Activated T-helper 9 cell treated with anti-CD3 and anti-CD28 coated beads, Interleukin-2, amount 50 U/mL, for 16 hours (primary cell): ENCODE measurements at places on chromosomes 7 and 10.

- DNase-seq, result no peak
These were observed 70.4 kb downstream of the FAM171A1 start for GRCh38 chr10:15300697-15301096.

GRCh38 chr7:31948029-31948428, 122.2 kb downstream of the PDE1C start:
- no peak for DNase-seq

DNA sequence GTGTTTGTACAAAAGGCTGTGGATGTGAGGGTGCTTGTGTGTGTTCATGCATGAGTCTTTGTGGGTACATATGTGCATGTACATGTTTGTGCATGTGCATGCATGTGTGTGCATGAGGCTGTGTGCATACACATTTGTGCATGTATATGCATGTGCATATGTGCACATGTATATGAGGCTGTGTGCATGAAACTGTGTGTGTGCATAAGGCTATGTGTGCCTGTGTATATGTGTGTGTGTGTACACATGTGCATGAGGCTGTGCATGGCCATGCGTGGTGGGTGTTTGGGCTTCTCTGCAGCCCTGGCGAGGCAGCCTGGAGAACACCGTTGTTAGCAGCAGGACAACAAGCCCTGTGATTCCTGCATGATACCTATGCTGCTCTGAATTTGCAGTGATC, 207.7 kb upstream of the ADCY1 start:
- no peak for DNase-seq

GRCh38 chr7:143171697-143172096, 11.5 kb upstream of the TAS2R39 start:
- no peak for DNase-seq

DNA sequence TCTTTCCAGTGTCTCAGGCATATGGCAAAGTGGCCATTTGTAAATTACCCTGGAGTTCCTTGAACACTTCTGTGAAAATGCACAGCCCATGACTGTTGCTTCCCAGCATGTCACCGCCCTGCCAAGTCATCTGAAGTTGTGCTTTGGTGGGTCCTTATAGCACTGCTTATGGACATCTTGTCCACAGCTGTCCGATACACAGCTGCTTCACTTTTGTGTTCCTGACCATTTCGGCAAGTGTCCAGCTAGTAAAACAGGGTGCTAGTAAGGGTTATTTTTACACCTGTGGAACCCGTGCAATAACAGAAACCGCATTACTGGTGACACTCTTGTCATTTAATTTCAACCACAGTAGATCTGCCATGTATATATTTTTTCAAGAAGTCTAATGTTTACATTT, 29.7 kb downstream of the PIP4K2A start:
- DNase-seq, result no peak

DNA sequence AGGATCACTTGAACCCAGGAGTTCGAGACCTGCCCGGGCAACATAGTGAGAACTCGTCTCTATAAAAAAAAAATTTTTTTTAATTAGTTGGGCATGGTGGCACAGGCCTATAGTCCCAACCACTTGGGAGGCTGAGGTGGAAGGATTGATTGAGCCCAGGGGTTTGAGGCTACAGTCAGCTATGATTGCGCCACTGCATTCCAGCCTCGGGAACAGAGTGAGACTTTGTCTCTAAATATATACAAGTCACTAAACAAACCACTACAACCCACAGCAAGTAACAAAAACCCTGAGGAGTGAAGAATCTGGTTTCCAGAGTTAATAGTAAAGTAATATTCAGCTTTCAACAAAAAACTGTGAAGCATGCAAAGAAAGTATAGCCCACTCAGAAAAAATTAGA, 32.7 kb upstream of the HHEX start:
- no peak for DNase-seq

GRCh38 chr10:63630931-63631680, 109.9 kb downstream of the REEP3 start:
- DNase-seq, result no peak

GRCh38 chr10:106312087-106312486, 852.4 kb downstream of the SORCS1 start:
- no peak for DNase-seq

GRCh38 chr7:1253681-1254181, 21.1 kb downstream of the UNCX start:
- no peak for DNase-seq

GRCh38 chr10:128612631-128613030, 486.4 kb upstream of the MKI67 start:
- no peak for DNase-seq

GRCh38 chr10:109743146-109743545, 180.2 kb downstream of the XPNPEP1 start:
- no peak for DNase-seq

DNA sequence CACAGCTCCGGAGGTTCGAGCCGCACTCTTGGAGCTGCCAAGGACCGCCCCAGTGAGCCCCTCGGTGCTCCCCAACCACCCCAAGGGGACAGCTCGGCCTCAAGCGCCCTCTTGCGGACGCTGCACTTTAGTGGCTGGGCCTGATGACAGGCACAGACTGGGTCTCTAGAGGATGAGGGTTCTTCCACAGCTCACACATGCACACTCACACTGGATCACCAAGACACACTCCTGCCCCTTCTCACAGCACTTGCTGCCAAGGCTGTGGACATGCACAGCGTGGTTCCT, 2.1 kb downstream of the RET start:
- DNase-seq, result no peak

DNA sequence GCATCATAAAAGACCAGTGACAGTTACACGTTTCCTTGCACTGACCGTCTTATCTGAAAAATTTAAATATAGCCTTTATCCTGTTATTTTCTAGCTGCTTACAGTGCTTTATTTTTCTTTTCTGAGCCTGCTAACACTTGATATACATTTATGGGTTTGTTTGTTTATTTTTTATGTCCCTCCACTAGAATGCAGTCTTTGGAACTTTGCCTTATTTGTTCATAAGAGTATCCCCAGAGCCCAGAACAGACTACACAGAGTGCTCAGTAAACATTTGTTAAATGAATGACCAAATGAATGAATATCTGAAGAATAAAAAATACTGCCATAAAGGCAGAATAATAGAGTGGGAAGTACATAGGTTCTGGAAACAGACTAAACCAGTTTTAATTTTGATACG, 202.3 kb upstream of the LRRN3 start:
- DNase-seq, result no peak

DNA sequence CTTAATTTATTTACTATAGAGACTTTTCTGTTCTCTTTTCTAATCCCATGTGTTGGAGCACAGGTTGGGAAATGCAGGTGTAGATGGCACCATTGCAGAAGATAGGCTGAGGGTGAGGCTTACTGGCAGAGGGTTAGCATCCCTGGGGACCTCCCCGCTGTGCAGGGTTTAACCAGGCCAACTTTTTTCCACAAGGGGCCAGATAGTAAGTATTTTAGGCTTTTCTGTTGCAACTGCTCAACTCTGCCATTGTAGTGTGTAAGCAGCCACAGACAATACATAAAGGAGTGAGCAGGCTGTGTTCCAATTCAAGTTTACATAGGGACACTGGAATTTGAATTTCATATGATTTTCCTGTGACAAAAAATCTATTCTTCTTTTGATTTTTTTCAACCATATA, 34.6 kb upstream of the AOAH start:
- no peak for DNase-seq

GRCh38 chr7:121390617-121391016, 5.5 kb downstream of the FAM3C start:
- DNase-seq, result no peak

DNA sequence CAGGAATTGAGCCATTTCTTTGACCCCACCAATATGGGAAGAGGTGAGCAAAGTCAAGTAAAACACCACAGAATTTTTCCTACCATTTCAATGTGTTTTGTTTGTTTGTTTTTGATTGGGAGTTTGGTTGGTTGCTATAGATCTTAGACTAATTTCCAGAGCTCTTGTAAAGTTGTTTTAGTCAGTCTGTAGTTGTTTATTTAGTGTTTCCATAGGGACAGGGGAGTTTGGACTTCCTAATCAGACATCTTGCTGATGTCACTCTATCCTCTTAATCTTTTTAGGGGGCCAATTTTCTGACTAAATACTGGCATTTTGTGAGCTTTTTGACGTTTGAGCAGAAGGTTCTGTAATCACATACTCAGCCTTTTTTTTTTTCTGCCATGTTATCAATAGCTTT, 266.9 kb downstream of the ABCA13 start:
- no peak for DNase-seq

DNA sequence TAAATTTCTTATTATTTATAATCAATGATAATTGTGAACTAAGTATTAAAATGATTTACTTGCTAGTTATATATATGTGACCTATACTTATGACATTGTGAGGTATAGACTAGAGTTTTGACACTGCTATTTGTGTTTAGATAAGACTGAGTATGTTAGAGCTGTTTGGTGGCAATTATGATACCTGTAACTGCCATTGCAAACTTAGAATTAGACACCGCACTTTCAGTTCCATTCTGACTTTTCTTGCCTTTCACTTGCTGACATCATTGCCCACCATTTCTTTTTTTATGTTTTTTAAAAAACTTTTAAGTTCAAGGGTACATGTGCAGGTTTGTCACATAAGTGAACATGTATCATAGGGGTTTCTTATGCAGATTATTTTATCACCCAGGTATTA, 214.5 kb downstream of the MBL2 start:
- DNase-seq, result no peak

DNA sequence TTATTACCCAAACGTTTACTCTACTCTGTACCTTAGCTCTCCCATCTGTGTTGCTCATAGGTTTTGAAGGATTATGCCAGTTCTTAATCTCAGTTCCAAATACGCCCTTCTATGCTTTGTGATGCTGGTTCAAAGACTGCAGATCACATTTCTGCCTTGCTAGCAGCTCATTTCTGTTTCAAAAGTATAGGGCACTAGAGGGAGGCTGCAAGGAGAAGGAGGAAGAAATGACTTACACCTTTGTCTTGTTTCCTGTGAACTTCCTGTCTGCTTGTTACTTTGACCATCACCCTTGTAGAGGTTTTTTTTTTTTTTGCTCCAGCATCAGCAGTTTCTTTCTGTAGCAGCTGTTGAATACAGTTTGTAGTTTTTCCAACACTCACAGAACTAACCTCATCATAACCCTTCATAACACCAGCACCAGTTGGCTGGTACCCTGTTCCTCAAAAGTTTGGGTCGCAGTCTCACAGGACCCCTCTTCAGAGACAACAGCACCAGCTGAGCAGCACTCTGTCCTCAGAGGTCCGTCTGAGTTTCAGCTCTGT, 16.5 kb downstream of the SLK start:
- no peak for DNase-seq

DNA sequence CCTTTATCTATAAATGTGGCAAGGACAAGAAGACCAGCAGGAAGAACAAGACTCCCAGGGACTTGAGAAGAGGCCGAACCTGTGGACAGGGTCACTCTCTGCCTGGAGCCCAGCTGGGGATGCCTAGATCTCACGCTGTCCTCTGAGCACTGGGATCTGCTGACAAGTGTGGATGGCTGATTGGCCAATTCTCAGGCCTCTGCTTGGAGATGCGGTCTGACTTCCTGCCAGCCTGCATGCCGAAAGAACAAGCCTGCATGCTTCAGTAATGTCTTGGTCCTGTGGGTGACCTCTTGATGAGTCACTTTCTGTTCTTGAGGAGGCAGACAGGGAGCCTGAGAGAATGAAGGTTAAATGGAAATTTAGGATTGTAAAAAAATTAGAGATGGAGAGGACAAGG, 84.7 kb downstream of the TMEM178B start:
- DNase-seq, result no peak

DNA sequence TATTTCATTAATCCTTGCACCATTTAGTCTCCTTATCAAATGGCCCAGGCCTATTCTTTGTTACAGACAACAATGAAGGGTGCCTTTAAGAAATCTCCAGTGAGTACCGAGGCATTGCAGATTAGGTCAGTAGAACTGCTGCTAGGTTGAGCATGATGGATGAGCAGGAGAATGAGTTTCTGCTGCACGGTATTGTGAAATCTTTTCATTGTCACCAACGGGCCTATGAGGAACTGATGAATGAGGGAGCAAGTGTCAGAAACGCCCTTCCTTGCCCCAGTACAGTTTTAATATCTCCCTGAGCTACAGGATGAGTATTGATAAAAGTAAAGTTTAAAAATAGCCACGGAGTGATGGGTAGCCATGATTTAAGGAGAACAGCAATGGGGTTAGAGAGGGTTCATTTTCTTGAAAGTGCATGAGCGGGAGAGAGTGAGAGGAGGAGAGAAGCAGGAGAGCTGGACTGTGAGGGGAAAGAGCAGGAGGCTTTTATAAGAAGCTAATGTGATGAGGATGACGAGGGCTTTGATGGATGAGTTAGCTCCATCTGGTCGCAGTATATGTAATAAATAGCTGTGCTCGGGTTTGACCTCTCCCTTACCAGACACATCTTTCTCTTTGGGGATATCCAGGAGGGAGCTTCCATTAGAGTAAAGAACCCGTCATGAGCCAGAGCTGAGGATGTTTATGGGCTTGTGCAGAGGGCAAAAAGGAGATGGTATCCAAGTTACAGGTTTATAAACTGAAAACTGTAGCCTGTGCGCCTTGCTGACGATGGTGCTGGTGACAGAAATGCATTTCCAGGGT, 526.1 kb downstream of the LRMDA start:
- no peak for DNase-seq

- no peak for DNase-seq
These were observed 31.7 kb downstream of the PODXL start for GRCh38 chr7:131524703-131525102.

- DNase-seq, result no peak
These were observed 837.8 kb upstream of the LRRN3 start for GRCh38 chr7:110253093-110253492.

- no peak for DNase-seq
These were observed 84.4 kb downstream of the LRRC4 start for GRCh38 chr7:127946847-127947246.

DNA sequence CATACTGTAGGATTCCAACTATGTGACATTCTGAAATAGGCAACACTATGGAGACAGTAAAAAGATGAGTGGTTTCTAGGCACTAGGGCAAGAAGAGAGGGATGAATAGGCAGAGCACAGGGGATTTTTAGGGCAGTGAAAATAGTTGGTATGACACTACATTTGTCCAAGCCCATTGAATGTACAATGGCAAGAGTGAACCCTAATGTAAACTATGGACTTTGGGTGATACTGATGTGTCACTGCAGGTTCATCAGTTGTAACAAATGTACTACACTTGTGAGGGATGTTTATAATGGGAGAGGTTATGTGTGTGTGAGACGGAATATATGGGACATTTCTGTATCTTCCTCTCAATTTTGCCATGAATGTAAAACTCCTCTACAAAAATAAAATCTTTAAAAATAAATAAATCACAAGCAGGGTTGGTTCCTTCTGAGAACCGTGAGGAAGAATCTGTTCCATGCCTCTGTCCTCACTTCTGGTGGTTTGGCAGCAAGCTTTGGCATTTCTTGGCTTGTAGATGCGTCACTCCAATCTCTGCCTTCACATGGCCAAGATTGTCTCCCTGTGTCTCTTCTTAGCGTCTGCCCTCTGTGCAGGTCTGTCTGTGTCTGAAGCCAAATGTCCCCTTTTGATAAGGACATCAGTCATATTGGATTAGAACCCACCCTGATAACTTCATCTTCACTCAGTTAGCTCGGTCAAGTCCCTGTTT, 83.1 kb upstream of the AGBL3 start:
- no peak for DNase-seq

DNA sequence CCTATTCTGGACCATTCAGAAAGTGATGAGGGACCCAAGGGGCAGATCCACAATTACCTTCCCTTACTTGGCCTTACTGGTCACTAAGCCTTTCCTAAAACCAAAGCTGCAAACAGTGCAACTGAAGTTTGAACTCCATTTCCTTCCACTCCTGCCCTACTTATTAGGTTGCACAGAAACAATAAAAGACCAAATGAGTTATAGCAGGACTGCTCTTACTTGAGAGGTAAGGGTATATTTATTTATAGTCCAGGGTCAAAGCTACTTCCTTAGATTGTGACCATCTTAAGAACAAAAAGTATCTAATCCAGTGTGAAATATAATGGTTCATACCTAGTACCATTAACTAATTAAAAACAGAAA, 27.0 kb downstream of the CDK6 start:
- DNase-seq, result no peak
